ENCODE measurements at places on chromosomes 16 and 17.

DNA sequence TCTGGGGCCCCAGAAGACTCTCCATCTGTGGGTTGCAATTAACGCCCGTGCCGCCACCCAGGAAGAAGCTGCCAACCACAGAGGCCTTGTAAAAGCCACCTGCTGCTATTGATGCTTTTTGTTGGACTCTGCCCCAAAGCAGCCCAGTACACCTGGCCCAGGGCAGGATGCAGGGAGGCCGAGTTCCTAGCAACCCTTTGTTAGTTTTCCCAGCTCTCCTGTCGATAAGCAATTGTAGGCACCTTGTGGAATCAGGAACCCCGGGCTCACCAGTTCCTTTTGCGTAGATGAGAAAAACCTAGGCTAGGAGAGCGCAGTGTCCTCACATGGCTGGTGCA is 103.3 kb downstream of the ABCC6 start:
- DNase-seq, result no peak

GRCh38 chr17:31513731-31514427 is 122.4 kb downstream of the RAB11FIP4 start:
- DNase-seq, result no peak

DNA sequence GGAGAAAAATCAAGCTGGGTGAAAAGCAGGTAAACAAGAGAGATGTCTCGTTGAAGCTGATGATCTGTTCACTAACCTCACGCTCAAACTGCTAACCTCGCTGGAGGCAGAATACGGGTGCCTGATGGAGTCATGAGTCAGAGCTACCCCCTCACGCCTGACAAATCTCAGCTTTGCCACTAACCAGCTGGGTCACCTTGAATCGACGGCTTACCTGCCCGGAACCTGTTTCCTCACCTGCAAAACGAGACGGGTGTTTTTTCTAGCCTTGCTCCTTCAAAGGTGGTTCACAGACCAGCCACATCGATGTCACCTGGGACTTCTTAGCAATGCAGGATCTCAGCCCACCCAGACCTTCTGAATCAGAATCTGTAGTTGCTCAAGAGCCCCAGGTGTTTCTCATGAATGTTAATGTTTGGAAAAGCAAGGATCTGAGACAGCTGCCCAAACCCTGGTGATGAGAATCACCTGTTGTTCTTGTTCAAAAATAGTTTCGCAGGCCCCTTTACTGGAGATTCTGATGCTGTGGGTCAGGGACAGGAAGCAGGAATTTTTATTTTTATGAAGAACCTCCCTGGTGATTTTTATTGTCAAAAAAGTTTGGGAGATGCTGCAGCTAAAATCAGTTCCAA is 56.9 kb downstream of the MARCHF10 start:
- DNase-seq, result no peak

GRCh38 chr16:3400446-3400778 is 392 bp downstream of the ZSCAN32 start:
- no peak for DNase-seq

- DNase-seq, result no peak
These were observed 195.9 kb upstream of the C17orf78 start for GRCh38 chr17:37179893-37180292.

DNA sequence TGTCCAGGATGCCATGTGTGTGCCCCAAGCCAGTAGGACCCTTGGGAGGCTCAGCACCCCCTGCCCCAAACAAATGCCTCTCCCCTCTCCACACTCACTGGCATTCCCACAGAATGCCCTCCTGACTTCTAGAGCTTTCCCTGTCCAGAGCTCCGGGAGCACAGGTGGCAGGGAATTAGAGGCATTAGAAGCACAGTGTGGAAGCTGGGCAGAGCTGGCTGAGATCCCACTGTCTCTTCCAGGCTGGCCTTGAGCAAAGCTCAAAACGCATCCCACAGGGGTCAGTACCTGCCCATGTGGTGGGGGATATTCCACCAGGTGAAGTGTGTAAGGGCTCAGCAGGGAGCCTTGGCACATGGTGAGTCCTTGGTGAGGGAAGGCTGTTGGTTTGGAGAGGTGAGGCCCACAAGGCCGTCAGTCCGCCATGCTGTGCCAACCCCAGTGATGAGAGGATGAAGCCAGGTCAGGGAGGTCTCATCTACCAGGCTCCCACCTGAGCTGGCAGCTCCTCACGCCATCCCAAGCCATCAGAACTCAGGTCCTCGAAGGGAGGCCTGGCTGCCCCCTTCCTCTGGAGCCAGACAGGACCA is 18.1 kb downstream of the ENDOV start:
- DNase-seq, result no peak

- no peak for DNase-seq
These were observed 3.3 kb downstream of the PRSS53 start for GRCh38 chr16:31085411-31085810.
